ENCODE measurements at places on chromosomes 13 and 19.

GRCh38 chr13:108269601-108270328 lies at the start of gene TNFSF13B:
Gene TNFSF13B (plus strand): TSS chr13:108269718. CDS start chr13:108269896, 178 bp downstream.
- peak; percentile 7 for DNase-seq

DNA sequence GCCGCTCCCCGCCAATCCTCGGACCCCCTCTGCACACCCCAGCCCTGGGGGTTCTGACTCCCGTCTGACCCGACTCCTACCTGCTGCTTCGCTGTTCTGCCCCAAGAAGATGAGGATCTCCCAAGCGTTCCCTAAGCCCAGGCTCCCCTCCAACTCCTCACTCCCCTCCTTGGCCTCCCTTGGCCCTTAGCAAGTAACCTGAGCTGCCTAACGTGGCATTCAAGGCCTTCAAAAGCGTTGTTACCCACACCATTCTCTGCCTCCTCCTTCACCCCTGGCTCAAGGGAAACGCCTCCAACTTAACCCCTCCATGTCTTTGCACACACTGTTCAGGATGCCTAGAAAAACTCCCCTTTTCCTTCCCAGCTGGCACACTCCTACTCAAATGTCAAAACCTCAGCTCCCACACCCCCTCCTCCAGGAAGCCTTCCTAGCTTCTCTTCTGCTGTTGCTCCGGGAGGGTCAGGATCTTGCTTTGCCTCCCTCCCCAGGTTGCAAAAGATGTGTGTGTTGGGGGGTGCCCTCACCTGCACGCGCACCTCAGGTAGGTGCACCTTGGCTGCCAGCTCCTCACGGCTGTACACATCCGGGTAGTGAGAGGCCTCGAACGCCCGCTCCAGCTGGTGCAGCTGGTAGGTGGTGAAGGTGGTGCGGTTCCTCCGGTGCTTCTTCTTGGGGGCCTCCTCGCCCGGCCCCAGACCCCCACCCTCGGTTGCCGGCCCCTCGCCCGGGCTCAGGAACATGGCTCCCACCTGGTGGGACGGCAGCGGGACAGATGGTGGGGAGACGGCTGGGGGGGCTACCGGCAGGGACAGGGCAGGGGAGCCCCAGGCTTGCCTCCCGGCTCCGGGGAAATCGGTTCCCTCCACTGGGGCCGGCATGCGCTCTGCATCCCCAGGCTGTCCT lies 775 bp downstream of the RAX2 start:
- DNase-seq = no peak

DNA sequence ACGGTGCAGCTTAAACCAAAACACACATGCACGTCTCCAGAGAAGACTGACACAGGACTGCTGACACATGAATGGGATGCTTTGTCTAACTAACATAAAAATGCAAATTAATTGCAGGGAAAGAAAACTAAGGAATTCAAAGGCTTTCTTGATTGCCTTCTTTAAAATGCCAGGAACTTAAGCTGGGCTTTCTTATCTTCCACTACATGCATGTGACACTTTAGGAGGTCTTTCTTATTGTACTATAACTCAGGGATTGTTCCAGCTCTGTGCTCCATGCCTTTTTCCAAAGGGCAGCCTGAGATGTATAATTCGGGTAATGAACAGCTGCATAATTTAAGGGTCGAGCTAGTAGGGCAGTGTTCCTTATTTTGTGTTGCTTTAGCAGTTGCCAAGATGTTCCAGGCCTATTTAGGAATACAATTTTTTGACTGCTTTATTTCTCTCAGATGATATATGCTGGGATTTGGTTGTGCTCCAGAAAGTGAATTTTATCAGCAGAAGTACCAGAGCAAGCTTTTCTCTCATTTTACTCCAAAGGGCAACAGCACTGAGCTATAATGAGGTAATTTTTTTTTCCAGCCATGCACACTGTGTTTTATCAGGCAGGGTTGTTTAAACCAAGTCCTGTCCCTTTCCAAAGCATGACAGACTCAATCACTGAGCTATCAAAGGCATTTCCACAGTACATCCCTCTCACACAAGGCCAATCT lies 885.2 kb downstream of the PCDH9 start:
- DNase-seq = no peak

- no peak for DNase-seq
These were observed 2.7 kb downstream of the VSTM2B start for GRCh38 chr19:29528350-29528945.

DNA sequence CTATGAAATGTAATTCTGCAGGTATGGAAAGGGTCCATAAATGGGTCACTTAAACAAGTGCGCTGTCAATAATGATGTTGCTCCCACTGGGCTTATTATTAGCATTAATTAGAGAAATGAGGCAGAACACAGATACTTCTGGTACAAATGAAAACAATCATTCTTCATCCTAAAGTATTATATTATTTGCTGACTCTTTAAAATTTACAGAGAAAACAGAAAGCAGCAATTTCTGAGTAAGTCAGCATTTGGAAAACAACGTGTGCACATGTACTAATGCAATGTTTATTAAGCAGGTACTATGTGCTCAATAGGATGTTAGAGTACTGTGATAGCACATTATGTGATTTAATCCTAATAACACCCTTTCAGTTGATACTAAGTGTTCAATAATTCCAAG lies 2.4 kb upstream of the ZNF676 start:
- DNase-seq = no peak

DNA sequence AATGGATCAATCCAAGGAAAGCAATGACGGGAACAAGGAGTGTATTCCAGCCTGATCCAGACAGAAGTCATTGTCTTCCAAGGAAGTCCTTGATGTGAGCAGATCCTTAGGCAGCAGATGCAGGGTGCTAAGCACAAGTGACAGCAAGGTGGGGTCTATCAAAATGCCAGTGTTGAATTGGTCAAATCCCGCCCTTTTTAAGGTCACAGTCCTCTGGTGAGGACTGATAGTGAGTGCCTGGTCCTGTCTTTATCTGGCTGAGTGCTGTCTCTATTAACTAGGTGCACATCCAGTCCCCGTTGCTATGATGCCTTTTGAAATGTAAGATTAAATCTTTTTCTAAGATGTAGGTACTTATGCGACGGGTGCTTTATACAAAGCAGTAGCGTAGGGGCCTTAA lies 1.3 kb upstream of the LAMP1 start:
- no peak for DNase-seq

- peak; percentile 59 for DNase-seq
These were observed 8.8 kb upstream of the CPB2 start for GRCh38 chr13:46113596-46113995.

- no peak for DNase-seq
These were observed 11.8 kb downstream of the PGLS start for GRCh38 chr19:17522988-17523872.

DNA sequence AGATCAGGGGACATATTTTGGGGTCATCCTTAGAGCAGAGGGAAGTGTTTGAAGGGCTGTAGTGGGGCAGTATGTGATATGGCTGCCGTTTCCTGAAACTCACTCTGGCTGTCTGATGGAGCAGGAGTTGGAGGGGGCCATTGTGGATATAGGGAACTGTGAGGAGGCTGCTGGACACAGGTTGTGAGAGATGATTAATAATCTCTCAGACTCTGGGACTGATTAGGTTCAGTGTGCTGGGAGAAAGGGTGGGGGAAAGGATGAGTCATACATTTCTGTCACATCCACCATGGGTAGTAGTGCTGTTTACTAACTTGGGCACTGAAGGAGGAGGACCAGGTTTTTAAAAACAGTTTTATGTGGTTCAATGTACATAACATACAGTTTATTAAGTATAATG lies 4.8 kb downstream of the B3GLCT start:
- peak; percentile 66 for DNase-seq

GRCh38 chr19:367963-368629 lies 23.5 kb upstream of the MIER2 start:
- no peak for DNase-seq

DNA sequence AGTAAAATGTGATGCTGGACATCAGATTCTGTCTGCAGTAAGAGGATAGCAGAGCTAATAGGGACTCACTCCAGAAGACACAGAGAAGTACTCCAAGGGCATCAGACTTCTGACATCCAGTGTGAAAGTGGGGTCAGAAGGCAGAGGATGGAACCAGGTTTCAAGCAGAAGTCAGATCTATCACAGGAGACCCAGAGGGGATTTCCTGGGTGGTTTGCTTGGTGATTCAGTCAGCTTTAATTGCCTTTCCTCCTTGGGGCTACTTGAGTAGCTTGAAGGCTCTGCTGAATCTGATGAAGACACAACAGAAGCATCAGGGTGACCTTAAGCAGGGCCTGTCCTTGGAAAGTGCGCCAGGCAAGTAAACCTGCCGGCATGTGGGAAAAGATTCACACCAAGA lies 300.6 kb downstream of the COG6 start:
- DNase-seq = no peak

DNA sequence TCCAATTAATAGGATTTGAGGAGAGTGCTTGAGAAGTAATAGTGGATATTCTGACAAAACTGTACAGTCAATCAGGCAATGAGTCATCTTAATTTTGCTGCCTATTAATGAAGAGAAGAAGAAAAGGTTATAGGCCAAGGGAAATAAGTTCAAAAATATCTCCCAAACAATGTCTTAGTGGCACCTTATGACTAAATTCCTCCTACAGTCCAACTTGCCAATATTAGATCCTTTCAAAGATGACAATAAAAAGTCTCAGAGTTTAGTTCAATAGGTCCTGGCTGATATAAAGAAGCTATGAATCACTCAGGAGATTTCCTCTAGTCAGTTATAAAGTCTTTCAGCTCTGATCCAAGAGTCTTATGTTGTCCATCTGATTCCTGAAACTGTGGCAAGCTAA lies 27.9 kb downstream of the UGGT2 start:
- no peak for DNase-seq

DNA sequence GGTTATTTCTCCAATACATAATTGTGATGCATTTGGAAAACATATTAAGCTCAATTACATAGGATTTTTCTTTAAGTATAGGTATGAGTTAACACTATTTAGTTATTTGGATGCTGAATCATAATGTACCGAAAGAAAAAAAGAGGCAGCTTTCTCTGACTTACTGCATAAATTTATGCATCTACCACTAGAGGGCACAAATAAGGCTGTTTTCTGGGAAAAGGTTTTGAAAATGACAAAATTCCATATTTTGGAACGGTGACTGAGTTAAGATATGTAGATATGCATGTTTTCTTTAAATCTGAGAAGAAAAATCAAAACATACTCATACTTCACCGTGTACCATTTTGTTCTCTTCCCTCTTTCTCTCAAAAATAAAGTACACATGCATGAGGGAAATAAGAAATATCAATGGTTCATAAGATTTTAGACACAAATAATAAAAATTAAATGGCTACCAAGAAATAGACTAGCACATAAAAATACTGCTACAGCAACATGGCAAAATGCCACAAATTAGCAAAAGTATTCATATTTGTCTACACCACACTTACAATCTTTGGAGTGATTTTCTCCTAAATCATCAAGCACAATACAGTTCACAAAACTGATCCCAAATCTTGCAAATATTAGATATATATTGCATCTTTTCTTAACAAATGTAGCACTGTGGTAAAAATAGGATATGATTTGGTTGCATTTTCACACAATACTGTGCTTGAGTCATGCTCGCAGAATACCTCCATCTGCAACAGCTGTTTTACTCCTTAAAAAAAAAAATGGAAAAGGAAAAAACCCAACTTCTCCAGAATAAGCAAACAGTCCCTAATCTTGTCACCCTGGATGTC lies 260.0 kb downstream of the FGF14 start:
- DNase-seq = no peak

Data from RCC 7860 (cell line).